Activated T-cell treated with anti-CD3 and anti-CD28 coated beads, Interleukin-2, amount 50 U/mL, for 72 hours (primary cell): ENCODE measurements at places on chromosomes 7 and 10. TPM values are rescaled to one million over a fixed set of nuclear protein-coding genes. Genes with fewer than 3 reads are reported as not detected.

DNA sequence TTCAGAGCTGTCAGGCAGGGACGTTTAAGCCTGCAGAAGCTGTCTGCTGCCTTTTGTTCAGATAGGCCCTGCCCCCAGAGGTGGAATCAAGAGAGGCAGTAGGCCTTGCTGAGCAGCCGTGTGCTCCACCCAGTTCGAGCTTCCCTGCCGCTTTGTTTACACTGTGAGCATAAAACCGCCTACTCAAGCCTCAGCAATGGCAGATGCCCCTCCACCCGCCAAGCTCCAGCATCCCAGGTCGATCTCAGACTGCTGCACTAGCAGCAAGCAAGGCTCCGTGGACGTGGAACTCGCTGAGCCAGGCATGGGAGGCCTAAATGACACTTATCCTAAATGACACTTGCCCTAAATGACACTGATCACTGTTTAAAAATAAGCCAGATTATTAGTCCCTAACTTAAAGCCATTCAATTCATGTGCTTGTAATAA, 6.8 kb upstream of the ASB15 start:
- DNase-seq = no peak

- DNase-seq = peak; percentile 3
These were observed 47.3 kb upstream of the OIT3 start for GRCh38 chr10:72846238-72846637.

DNA sequence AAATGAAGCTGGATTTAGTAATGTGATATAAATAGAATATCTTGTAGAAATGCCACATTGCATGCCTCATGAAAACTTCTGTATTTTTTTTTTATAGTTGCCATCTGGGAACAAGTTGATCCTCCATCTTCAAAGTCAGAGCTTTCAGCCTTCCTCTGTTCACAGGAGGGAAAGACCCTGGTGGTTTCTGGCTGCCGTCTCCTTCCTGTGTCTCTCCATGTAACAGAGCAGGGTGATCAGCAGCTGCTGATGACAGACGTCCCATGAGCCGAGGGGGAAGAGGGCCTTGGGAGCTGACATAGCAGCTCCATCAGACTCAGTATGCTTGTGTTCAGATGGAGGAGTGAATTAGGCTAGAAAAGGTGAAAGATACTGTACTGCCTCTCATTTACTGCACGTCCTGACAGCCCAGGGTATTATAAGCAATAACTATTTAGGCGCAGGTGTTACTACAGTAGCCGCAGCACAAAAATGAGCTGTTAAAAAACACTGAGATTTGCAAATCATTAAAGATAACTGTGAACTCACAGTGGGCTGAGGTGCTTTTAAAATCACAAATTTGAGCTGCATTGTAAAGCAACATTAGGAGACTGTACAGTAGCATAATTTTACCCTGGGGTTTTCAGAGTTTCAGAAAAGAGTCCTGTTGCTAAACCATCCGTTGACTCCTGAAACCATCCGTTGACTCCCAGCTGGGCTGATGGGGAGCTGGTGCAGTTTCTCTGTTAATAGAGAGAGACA, 103.3 kb downstream of the CFAP58 start:
- DNase-seq = no peak

- DNase-seq = no peak
These were observed 40.0 kb upstream of the PFKFB3 start for GRCh38 chr10:6162589-6163356.

GRCh38 chr7:156897673-156898072, 4.7 kb upstream of the LMBR1 start:
- no peak for DNase-seq

- no peak for DNase-seq
These were observed 302.6 kb upstream of the LYZL1 start for GRCh38 chr10:28986117-28986792.

GRCh38 chr7:106824458-106824857, 40.6 kb upstream of the PIK3CG start:
- DNase-seq = no peak

GRCh38 chr10:63197344-63198092, 64.4 kb downstream of the NRBF2 start:
- DNase-seq = no peak

DNA sequence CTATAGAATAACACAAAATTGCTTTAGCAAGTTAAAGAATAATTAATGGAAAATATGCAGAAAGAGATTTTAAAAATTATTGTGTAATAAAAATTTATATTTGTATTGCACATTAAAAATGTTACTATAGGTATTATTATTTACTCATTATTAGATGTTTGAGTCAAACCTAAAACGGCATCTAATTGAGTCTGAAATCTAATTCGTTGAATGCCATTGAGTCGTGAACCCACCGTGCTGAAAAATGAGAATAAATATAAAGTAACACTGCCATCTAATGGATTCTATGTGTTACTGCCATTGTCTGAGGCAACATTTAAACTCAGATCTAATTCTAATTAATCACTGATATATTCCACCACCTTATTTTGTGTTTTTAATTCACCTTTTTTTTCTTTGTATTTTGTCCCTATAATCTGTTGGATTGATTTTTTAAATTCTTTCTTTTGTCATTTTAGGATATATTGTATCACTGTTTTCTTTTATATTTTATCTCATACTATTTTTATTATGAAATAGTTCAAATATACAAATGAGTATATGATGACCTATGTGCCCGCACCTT, 62.2 kb downstream of the SAMD9 start:
- no peak for DNase-seq

SLC18A2 gene
- not detected for total RNA-seq

GHRHR gene
- total RNA-seq = not detected

ZNF467 gene
- 0.37 TPM for total RNA-seq

CEP55 gene
- 46.6 TPM for total RNA-seq
